H1 (cell line): ENCODE measurements at places on chromosomes 4 and X.

- no peaks in the 10 kb centered on the region for H3K36me3 ChIP-seq
- DNase-seq: no peak
- H3K27ac ChIP-seq: no peak overlapping the region
- no peaks in the 10 kb centered on the region; the same call in 1 of the 2 replicates for H3K4me1 ChIP-seq
These were observed 290.6 kb upstream of the BOD1L1 start for GRCh38 chr4:13918110-13918509.

DNA sequence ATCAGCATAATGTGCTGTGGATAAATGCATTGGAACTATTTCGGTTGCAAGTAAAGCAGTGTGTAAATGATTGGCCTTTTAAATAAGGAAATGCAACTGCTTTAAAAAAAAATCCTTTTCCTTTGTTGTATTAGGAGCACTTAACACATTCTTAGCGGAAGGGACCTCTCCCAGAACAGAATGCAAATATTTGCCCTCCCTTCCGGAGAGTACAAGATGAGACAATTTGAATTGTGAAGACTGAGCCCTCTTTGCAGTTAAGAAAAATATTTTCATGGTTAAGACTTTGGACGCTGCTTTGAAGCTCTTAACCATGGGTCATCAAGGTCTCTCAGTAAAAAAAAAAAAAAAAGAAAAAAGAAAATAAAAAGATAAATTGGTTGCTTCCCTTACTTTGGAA is 9.5 kb upstream of the NOX1 start:
- H3K36me3 ChIP-seq: no peaks in the 10 kb centered on the region
- H3K4me3 ChIP-seq: no peak overlapping the region
- DNase-seq: no peak
- no peaks in the 10 kb centered on the region for H3K27me3 ChIP-seq

DNA sequence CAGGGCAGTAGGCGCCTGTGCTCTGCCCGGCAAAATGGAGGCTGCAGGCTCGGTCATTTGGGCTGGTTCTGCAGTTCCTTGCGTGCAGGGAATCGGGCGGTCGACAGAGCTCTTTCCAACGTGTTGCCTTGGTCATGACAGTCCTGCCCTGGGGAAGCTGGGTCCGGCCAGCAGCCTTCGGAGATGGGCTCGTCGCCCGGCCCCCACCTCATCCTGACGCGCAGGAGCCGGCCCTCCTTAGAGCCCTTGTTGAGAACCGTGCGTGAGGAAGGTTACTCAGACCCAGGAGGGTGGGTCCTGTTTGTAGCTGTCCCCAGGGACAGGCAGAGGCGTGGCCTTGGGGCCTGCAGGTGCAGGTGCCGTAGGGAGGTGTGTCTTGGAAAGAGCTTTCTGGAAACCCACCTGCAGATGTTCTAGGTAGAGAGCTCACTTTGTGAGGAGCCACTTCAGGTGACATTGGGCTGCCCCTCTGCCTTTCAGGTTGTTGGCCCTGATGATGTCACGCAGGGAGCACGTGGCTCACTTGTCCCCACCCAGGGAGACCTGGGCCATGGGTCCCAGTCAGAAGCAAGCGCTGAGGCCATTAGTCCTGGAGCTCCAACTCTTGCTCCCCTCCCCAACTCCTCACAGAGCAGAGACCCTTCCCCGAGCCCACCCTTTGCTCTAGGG is 15.2 kb upstream of the HGFAC start:
- H3K27me3 ChIP-seq: no peaks in the 10 kb centered on the region
- no peaks in the 10 kb centered on the region for H3K4me1 ChIP-seq
- H3K4me3 ChIP-seq: no peak overlapping the region

DNA sequence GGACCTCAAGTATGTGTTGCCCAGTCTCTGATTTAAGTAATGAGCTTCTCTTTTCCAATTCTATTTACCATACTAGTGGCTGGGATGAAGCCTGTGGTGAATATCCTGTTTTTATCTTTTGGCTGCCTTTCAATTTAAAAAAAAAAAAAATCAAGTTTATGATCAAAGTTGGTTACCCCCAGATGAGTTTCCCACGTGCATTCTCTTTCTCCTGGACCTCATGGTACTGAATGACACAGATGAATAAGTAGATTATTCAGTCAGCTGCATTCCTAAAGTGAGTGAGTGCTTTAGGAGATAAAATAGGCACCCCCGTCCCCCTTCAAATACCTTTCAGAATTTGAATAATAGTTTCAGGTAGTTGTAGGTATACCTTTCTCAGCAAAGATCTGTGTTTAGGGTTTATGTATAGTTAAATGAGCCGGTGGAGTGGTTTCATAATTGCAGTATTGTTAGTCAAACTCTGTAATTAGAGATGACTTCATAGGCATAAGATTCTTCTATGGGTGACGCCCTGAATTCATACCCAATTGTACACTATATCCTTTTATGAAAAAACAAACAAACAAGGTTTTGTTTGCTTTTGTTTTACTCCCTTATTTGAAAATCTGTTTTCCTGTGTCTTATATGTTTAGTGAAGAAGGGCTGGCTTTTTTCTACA is 41.9 kb downstream of the PLS3 start:
- no peak overlapping the region for H3K4me3 ChIP-seq
- H3K4me1 ChIP-seq: no peaks in the 10 kb centered on the region
- no peaks in the 10 kb centered on the region for H3K27me3 ChIP-seq
- no peak overlapping the region for H3K27ac ChIP-seq

DNA sequence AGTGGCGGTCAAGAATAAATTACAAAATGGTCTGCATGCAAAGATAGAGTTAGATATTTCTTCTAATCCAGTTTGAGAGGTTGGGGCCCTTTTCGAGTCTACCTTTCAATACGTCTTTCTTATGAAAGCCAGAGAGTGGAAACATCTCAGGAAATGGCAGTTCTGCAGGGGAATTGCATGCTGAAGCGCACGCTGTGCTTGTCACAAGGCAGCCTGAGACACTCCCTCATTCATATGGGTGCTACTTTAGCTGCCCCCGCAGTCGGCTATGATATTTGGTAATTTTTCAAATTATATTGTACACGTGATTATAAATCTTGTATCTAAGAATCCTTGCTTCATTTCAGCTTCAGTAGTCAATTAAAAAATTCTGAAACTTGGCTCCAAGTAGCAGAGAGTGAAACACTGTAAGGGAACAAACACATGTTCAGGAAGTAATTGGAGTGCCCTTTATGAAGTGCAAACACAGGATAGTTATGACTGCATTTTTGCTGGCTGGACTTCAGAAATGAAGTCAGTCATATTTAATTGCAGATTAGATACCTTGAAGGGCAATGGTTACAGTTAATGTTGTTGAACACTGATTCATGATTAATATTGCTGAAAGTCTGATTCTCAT is 145.5 kb upstream of the NAP1L5 start:
- no peaks in the 10 kb centered on the region for H3K27me3 ChIP-seq
- no peaks in the 10 kb centered on the region; the same call in 1 of the 2 replicates for H3K4me1 ChIP-seq
- no peak for DNase-seq
- H3K4me3 ChIP-seq: no peak overlapping the region
- no peak overlapping the region for H3K27ac ChIP-seq

DNA sequence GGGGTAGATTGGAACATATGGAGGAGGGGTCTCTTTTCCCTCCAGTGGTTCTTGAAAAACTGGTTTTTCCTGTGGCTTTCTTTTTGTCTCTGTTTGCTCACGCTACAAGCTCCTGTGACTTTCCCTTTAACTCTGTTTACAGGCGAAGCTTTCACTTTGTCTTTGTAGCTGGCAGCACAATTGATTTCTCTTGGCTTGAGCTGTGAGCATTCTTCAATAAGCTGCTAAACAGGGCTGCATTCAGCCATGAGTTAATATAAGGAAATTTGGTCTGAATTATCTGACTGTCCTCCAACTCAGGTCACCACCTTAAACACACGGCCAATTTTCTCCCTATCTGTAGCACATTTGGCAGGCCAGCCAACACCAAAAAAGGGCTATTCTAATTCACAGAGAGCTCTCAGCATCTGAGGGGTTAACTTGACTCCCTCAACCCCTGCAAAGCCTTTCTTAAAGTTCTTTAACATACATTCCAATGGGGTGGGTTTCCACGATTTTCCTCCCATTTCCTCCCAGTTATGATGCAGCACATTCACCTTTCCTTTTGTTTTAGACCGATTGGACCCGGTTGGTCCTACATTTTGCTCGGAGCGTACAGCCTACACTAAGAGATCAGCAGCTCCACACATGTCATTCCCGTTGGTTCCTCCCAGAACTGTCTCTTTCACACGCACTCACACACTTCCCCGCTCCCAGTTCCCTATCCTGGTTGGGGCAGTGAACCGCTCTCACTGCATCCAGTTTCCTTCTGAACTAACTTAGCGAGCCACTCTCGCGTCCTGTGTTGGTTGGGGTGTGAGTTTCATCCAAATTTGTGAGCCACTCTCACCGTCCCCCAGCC is 45.4 kb downstream of the UGT2A3 start:
- H3K27ac ChIP-seq: peak overlapping the region; percentile 96
- peak; percentile 57 for DNase-seq
- H3K4me3 ChIP-seq: peak overlapping the region; percentile 22
- H3K4me1 ChIP-seq: peaks cover 16% of the 10 kb centered on the region
- no peaks in the 10 kb centered on the region for H3K27me3 ChIP-seq

- DNase-seq: no peak
- no peaks in the 10 kb centered on the region for H3K4me1 ChIP-seq
- no peak overlapping the region for H3K4me3 ChIP-seq
- H3K27me3 ChIP-seq: no peaks in the 10 kb centered on the region
- H3K36me3 ChIP-seq: no peaks in the 10 kb centered on the region
- no peak overlapping the region for H3K27ac ChIP-seq
These were observed 698.7 kb downstream of the GABRG1 start for GRCh38 chr4:45425135-45425534.
